NCI-H526 treated with DMSO at 0.1 percent for 48 hours (cell line): ENCODE measurements at places on chromosomes 3 and 15.

DNA sequence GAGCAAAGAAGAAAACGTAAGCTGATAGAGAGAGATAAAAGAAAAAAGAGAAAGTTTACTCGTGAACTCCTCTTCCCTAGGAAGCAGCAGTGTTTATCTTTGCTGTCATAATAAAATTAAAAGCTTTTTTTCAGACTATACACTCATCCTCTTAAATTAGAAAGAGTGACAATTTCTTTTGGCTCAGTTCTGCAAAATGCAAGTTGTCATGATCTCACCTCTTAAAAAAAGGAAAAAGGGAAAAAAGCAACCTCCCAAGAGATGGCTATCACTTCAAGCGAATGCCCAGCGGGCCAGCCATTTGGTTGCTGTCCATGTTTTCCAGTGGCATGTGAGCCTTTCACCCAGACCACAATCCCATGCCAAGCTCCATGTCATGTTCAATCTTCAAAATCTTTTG, 7.0 kb upstream of the THBS1 start:
- no peak for DNase-seq

- no peak for DNase-seq
Observed at GRCh38 chr15:101118615-101119014, 133.2 kb downstream of the CHSY1 start.

GRCh38 chr15:41983221-41983620, 10.9 kb upstream of the EHD4 start:
- no peak for DNase-seq

DNA sequence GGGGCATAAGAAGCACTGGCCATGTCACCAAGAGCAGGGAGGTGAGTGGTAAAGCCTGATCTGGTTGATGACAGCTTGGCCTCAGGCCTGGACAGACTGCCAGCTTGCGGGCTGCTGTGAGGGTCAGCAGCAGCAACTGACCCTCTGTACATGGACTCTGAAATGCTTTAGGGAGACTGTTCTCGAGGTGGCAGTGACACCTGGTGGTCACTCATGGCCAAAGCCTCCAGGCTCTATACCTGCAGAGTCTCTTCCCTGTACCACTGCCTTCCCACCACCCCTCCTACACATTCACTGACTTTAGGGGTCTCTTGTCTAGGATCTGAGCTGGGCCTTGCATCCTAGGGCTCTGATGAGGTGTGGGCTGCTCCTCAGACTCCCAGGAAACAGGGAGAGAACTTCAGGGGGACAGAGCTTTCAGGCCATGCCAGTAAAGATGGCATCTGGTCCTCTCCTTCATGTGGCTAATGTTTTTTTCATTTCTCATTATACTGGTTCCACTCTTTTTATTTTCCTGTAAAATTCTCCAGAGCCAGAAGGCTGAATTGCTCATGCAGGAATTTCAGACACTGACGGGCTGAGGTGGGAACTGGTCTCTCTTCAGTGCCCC, 17.2 kb upstream of the TIMP4 start:
- no peak for DNase-seq

GRCh38 chr3:103991461-103992115, 1375.1 kb upstream of the ALCAM start:
- DNase-seq, result no peak

DNA sequence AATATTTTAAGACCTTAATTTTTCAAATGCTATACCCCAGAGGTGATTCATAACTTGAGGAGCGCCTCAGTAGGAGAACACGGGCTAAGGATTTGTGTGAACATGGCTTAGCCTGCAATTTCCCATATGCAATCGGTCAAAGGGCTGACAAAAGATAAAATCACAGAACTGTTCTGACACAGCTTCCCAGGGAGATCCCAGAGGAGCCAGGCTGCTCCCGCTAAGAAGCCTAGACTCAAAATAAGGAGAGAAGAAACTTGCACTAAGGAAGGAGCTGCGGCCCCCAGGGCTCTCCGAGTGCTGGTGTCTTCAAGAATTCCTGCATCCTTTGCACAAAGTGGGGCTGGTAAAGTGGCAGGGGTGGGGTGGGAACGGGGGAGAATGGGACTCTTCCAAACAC, 106.3 kb upstream of the DLG1 start:
- no peak for DNase-seq
